ENCODE measurements at places on chromosomes 5 and 9.

DNA sequence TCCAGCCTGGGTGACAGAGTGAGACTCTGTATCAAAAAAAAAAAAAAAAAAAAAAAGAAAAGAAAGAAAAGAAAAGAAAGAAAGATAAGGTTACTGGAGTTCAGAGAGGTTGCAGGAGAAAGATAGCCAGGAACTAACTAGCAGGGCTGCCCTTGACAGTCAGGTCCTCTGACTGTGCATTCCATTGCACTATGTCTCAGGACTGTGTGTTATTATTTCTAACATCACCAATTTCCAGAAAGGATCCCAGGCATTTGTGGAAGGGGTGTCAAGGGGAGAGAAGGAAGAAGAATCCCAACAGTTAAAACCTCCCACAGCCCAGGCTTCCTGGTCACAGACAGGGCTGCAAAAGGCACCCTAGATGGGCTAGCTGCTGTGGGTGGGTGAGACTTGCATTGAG is 25.1 kb downstream of the KLF4 start:
- peaks cover 11% of the 10 kb centered on the region for H3K4me1 ChIP-seq
- no peaks in the 10 kb centered on the region for H3K36me3 ChIP-seq
- peaks cover 81% of the 10 kb centered on the region for H3K27me3 ChIP-seq
- DNase-seq = no peak
- H3K4me3 ChIP-seq = no peak overlapping the region

DNA sequence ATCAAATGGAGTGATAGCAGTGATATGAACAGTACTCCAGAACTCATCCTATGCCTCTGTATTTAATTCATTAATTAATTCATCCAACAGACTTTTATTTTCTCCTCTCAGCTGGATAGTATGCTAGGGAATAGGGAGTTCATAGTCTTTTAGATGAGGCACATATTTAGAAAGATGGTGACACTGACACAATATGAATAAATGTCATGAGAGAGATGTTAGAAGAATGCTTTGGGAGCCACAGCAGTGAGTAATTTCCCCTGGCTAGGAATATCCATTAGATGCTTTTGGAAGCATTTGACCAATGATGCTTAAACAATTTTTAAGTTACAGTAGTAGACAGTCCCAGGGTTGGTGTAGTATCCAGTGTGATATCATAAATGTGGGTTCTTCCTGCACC is 428.7 kb upstream of the SGCD start:
- no peaks in the 10 kb centered on the region for H3K36me3 ChIP-seq
- H3K27me3 ChIP-seq = no peaks in the 10 kb centered on the region
- no peak for DNase-seq
- no peak overlapping the region for H3K4me3 ChIP-seq
- H3K27ac ChIP-seq = no peak overlapping the region

- H3K27me3 ChIP-seq = peaks cover 74% of the 10 kb centered on the region
- H3K27ac ChIP-seq = no peak within 1 kb of the TSS
- H3K4me3 ChIP-seq = no peak within 1 kb of the TSS
- DNase-seq = no peak
- H3K4me1 ChIP-seq = peaks cover 1% of the 10 kb centered on the region
Observed at GRCh38 chr5:141349917-141350619, at the start of gene PCDHGB1. Gene PCDHGB1 (plus strand): TSS chr5:141350099. CDS start chr5:141350261, 162 bp downstream.

GRCh38 chr5:125140855-125141254 is 394.4 kb upstream of the ZNF608 start:
- H3K4me3 ChIP-seq = no peak overlapping the region
- no peaks in the 10 kb centered on the region for H3K36me3 ChIP-seq
- H3K4me1 ChIP-seq = peaks cover 14% of the 10 kb centered on the region
- H3K27ac ChIP-seq = no peak overlapping the region
- no peaks in the 10 kb centered on the region for H3K27me3 ChIP-seq

GRCh38 chr5:76715736-76716455 is at the start of gene F2R:
Gene F2R (plus strand): TSS chr5:76716126. CDS start chr5:76716308, 182 bp downstream.
- H3K4me1 ChIP-seq = peaks cover 16% of the 10 kb centered on the region
- no peak for DNase-seq
- peaks cover 47% of the 10 kb centered on the region for H3K27me3 ChIP-seq
- H3K4me3 ChIP-seq = peak within 1 kb of the TSS; percentile 82
- peak within 1 kb of the TSS; percentile 86 for H3K27ac ChIP-seq

DNA sequence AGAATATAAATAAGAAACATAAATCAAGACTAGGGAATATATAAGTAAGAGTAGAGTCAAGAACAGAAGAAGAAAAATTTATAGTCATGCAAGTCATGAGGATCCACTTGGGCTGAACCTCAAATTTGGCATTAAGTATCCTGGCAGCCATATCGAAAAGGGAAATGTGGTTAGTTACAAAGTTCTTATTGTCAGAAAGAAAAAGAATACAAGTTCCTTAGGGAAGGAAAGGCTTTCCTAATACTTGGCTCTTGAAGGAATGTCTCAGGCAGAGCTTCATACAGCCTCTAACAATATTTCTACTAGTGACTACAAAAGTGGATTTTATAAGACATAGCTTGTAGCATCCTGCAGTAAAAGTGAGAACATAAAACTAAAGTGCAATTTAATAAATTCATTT is 45.4 kb downstream of the TMEM252 start:
- peaks cover 24% of the 10 kb centered on the region for H3K27me3 ChIP-seq
- no peak overlapping the region for H3K4me3 ChIP-seq
- no peaks in the 10 kb centered on the region for H3K36me3 ChIP-seq
- H3K4me1 ChIP-seq = no peaks in the 10 kb centered on the region
- H3K27ac ChIP-seq = no peak overlapping the region

GRCh38 chr9:9847750-9848149 is 765.1 kb downstream of the PTPRD start:
- no peak overlapping the region for H3K4me3 ChIP-seq
- peaks cover 7% of the 10 kb centered on the region for H3K4me1 ChIP-seq
- no peak overlapping the region for H3K27ac ChIP-seq
- H3K27me3 ChIP-seq = no peaks in the 10 kb centered on the region
- no peaks in the 10 kb centered on the region for H3K36me3 ChIP-seq
- no peak for DNase-seq

DNA sequence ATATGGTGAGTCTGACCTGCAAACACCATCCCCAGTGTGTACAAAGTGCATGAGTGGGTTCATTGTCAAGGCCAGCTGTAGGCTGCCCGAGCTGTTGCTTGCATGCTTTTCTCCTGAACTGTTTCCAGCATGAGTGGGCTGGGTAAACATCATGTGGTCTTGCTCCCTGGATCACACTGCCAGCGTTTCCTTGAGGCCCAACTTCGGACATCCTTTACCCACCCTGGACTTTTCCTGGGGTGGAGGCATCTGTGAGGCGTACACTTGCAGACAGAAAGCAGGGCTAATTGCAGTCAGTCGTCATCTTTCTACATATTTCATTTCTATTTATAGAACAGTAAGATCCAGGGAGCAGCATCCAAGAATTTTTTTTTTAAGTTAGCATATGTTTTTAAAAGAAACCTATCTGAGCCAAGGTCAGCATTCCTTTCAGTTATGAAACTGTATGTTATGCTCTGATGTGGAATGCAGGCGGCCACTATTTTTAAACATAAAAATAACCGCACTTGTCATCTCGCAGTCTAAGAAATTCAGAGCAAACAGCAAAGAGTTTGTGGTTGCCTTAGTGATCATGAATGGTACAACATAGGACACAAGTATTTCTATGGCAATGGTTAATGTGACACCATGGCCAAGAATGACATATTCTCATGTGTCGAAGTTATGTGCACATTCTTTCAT is 106.5 kb upstream of the DMRT1 start:
- H3K27ac ChIP-seq = no peak overlapping the region
- no peaks in the 10 kb centered on the region for H3K36me3 ChIP-seq
- H3K27me3 ChIP-seq = no peaks in the 10 kb centered on the region
- DNase-seq = no peak

DNA sequence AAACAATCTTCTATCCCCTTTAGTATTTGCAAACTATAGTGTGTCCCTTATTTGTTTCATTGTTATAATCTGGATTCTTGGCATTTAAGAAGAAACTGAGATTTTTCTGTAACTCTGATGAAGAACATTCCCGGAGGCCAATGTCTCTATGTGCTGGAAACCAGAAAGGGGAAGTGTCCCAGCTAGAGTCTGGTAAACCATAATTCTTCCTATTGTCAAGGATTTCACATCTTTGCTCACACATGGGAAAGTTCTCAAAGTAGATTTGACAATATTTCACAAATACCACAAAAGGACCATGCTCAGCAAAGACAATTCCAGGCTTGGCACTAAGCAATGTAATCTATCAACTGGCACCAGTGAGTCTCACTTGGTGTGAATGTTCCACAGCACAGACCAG is 146.8 kb downstream of the MUSK start:
- H3K27ac ChIP-seq = no peak overlapping the region
- no peak overlapping the region for H3K4me3 ChIP-seq
- no peaks in the 10 kb centered on the region for H3K36me3 ChIP-seq
- DNase-seq = no peak
- no peaks in the 10 kb centered on the region for H3K4me1 ChIP-seq
- H3K27me3 ChIP-seq = no peaks in the 10 kb centered on the region

GRCh38 chr5:36696059-36696673 is 89.8 kb downstream of the SLC1A3 start:
- peaks cover 17% of the 10 kb centered on the region for H3K4me1 ChIP-seq
- H3K36me3 ChIP-seq = peaks cover 3% of the 10 kb centered on the region
- DNase-seq = peak; percentile 28
- H3K4me3 ChIP-seq = no peak overlapping the region
- H3K27ac ChIP-seq = no peak overlapping the region
- H3K27me3 ChIP-seq = no peaks in the 10 kb centered on the region

DNA sequence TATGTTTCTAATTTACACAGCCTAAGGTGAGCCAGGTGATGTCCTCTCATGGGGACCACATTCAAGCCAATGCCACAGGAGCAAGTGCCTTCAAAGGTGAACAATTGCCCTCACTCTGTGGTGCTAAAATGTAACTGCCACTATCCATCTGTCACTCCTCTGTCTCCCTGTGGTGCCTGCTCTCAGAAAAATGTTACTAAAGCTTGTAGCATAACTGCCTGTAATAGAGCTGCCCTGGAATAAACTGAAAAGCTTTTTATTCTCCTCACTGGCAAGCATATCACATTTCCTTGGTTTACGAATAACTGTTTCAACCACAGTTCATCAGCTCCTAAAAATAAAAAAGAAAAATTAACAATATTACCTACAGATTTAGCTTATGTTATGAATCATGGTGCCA is 142.4 kb downstream of the ST8SIA4 start:
- H3K4me1 ChIP-seq = no peaks in the 10 kb centered on the region
- H3K27me3 ChIP-seq = no peaks in the 10 kb centered on the region
- H3K36me3 ChIP-seq = no peaks in the 10 kb centered on the region
- H3K4me3 ChIP-seq = no peak overlapping the region
- H3K27ac ChIP-seq = no peak overlapping the region

DNA sequence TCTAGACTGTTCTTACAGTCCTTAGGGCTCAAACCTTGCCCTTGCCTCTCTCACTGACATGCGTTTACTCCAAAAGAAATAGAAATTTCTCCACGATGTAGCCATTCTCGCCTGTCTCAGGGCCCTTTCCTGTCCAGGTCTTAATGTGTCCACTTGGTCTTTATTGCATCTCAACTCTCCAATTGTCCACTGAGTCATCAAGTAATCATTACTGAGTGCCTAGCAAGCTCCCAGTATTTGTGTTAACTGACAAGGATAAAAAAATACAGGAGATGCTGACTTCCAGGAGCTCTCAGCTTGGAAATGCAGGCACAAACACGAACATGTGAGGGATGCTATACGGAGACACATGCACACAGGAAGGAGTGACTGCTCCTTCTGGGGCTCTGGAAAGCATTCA is 147.3 kb downstream of the ARSB start:
- peaks cover 38% of the 10 kb centered on the region for H3K36me3 ChIP-seq
- DNase-seq = no peak
- H3K27me3 ChIP-seq = no peaks in the 10 kb centered on the region

GRCh38 chr9:9905736-9906135 is 707.1 kb downstream of the PTPRD start:
- H3K4me3 ChIP-seq = no peak overlapping the region
- no peaks in the 10 kb centered on the region for H3K27me3 ChIP-seq
- H3K36me3 ChIP-seq = no peaks in the 10 kb centered on the region
- no peak overlapping the region for H3K27ac ChIP-seq

GRCh38 chr5:165495829-165496380 is 1990.5 kb downstream of the MAT2B start:
- H3K4me1 ChIP-seq = no peaks in the 10 kb centered on the region
- no peak for DNase-seq
- no peak overlapping the region for H3K4me3 ChIP-seq
- no peaks in the 10 kb centered on the region for H3K27me3 ChIP-seq
- no peaks in the 10 kb centered on the region for H3K36me3 ChIP-seq

GRCh38 chr9:84708400-84708799 is 38.9 kb downstream of the NTRK2 start:
- H3K27ac ChIP-seq = no peak overlapping the region
- DNase-seq = no peak
- peaks cover 27% of the 10 kb centered on the region for H3K27me3 ChIP-seq

DNA sequence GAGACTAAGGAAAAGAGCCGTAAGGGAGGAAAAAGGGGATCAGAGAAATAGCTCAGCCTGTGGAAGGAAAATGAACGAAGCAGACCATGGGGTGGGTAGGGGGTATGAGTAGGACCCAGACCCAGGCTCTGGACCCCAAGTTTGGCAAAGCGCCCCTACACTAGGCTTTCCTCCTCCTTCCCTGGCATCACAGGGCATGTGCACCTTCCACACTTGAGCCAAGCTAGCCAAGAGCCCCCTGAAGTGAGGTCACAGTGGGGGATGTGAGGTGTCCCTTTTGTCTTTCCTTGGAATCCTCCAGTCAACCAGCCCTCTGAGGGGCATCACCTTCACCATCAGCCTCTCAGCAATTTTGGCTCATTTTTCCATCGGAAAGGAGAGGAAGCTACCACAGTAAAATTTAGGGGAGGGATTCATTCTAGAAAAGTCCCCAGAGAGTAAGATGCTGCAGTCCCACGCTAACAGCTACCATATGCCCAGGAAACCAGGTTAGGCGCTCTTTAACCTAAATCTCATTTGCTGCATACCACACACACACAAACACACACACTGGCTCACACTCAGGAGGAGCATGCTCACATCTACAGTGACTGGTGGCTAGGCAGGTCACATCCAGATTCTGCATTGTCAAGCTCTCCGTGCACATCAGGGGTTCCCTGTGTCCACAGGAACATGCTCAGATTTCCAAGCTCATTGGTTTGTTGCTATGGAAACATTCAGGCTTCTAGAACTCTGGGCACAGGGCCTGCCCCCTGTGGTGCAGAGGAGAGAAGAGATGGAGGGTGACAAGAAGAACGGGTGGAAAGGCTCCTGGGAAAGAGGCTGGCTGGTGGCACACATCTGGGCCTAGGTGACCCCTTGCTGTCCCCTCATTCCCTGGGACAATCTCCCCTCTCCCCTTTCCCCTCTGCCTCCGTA is 9.9 kb downstream of the REEP2 start:
- no peaks in the 10 kb centered on the region for H3K36me3 ChIP-seq
- no peak for DNase-seq
- H3K27ac ChIP-seq = no peak overlapping the region
- peaks cover 12% of the 10 kb centered on the region for H3K4me1 ChIP-seq
- H3K4me3 ChIP-seq = no peak overlapping the region
- H3K27me3 ChIP-seq = no peaks in the 10 kb centered on the region

DNA sequence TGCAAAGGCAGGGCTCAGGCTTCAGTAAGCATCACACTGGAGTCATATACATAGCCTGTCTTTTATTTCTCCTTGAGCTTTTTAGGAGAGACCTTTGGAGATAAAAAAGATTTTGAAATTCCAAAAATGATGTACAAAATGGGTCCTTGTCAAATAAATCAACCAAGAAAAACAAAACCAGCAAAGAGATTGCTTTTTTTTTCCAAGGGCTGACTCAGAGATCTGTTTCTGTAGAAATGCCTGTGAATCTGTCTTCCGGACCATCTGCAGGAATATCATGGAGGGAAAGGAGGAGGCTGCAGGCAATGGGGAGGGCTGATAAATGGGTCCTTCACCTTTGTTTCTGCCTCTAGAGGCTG is 77.4 kb downstream of the SLIT3 start:
- no peaks in the 10 kb centered on the region for H3K27me3 ChIP-seq
- no peaks in the 10 kb centered on the region for H3K4me1 ChIP-seq
- H3K27ac ChIP-seq = no peak overlapping the region
- DNase-seq = no peak

Measured in stimulated activated naive B cell treated with anti-CD40 and anti-IgM and Interleukin-4, amounts not matched to agents 10 μg/mL and 1 μg/mL and 100 μg/mL, for 72 hours (primary cell).